Choroid plexus epithelial cell (primary cell): ENCODE measurements at places on chromosomes 5 and 9.

DNA sequence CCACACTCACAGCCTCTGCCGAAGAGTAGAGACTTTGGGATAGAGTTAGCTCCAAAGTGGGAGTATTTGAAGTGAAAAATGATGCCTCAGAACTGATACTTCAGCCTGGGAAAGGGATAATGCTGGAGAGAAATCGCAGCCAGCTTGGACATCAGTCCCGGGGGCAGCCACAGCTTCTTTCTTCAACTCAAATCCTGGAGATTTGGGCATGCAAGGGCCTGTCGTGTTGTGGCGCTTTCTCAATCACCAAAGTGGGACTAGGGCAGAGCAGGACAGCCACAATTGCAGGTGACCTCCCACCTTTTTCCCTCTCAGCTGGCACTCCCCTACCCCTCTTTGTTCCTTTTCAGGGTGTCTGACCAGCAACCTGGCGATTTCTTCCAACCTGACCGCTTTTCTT lies 70.4 kb downstream of the UBAP1 start:
- no peak for DNase-seq

DNA sequence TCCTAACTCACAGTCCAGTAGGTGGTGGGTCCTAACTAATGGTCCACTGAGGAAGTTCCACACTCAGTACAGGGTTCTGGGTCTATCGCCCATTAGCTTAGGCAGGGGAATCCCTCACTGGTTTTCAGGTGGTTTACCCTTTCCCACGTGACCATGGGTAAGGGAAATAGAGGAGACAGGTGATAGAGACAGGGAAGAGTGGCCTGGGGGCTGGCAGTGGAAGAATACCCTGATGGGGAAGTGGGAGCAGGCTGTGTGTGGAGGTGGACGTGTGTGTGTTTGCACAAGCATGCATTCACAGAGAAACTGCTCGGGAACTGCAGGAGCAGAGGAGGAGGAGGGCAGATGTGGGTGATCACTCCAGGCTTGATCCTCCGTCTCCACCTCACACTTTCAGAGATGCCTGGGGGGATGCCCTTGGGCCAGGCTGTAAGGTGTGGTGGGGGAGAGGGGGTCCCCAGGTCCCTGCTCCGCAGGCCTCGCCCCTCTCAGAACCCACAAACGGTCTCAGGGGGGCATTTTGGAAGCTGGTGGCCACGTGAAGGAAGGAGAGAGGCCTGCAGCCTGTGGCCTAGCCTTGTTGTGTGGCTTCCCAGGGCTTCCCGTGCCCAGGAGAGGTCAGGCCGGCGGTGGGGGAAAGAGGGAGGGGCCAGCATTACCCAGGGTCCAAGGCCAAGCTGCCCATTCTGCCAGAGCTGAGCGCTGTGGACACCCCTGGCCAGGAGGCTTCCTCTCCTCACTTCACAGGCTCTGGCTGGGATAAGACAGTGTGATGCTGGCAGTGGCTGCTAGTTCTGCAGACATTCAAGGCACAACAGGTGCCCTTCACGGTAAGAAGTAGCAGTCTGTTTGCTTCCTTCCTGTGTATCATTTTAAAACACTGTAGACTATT lies 80.0 kb downstream of the OTULIN start:
- no peak for DNase-seq

- DNase-seq, result no peak
Observed at GRCh38 chr5:113450929-113451328, 16.1 kb upstream of the TSSK1B start.

DNA sequence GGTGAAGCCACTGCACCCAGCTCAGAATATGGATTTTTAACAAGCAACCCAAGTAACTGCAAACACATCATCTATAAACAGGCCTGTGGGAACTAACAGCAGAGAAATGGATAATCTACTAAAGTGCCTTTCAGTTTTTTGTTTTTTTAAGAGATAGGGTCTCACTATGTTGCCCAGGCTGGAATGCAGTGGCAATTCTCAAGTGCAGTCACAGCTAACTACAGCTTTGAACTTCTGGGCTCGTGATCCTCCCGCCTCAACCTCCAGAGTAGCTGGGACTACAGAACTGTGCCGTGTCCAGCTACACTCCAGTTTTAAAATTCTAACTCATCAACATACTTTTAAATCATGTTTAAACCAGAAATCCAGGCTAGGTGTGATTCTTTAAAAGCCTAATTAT lies 11.9 kb downstream of the TUT7 start:
- no peak for DNase-seq

DNA sequence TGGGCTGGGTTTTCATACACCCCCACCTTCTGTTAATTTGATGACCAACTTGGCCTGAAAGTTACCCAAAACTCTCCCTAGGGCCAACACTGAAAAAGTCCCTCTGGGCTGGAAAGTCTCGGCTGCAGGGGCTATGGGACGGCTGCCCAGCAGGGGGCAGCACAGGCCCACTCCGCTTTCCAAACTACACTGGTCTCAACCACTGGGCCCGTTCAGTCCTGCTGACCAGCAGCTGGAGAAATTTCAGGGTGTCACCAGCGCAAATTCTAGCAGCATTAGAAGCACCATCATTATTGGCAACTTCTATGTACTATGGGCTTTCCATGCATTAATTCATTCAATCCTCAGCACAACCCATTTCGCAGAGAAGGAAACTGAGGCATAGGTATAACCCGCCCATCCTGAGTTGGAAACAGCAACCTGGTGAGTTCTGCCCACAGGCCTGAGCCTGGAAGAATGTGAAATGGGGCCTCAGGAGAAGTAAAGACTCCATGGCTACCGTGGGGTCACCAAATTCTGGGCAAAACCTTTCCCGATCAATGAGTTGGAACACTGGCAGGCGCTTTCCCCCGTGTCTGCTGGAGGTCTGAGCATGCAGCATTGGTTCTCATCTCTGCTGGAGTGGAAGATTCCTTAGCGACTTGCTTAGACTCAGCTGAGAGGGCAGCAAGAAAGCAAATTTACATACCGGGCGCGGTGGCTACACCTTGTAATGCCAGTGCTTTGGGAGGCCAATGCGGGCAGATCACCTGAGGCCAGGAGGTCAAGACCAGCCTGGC lies 9.7 kb downstream of the ORM2 start:
- DNase-seq, result peak; percentile 63

GRCh38 chr9:36566813-36567221 lies 5.9 kb upstream of the MELK start:
- no peak for DNase-seq

DNA sequence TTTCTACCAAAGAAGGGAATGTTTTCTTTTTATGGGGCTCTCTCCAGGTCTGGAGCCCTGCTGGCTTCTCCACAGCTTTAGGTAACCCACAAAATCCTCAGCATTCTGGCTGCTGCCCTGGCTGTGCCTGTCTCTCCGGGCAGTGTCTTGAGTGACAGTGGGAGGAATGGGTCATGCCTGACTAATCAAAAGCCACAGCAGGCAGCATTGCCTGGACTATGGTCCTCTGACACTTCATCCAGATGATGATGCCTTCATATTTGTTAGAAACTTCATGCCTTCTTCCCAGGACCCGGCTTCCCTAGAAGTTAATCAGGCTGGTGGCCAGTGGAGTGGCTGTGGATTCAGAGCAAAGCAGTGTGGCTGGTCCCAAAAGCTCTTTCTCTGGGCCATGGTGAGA lies 32.2 kb upstream of the TGFBI start:
- no peak for DNase-seq

DNA sequence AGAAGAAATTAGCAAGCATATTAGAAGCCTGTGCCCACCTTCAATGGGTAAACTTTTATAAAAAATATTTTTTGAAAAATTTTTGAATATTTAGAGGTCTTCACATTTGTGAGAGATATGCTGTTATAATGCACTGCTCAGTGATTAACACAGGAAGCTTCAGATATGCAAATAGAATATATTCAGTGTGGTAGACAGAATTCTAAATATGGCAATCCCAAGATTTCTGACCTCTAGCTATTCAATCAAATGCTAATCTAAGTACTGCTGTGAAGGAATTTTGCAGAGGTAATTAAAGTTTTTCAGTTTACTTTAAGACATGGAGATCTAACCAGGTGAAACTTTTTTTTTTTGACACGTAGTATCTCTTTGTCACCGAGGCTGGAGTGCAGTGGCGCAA lies 103.5 kb downstream of the ADAMTS19 start:
- no peak for DNase-seq
